Right atrium auricular region (tissue), 2 donors: ENCODE measurements at places on chromosomes 12 and 14. TPM values are rescaled to one million over a fixed set of nuclear protein-coding genes. Genes with fewer than 3 reads are reported as not detected.

The ANKRD33 gene
- total RNA-seq = not detected

The RDH5 gene
- total RNA-seq = 13.0 TPM

The DAO gene
- not detected for total RNA-seq

The PTGDR gene
- 0.28 TPM for total RNA-seq

The CMTM5 gene
- not detected for total RNA-seq

The PLCZ1 gene
- total RNA-seq = not detected

The SLC17A8 gene
- total RNA-seq = not detected

The TRPV4 gene
- total RNA-seq = 0.90 TPM

The THAP2 gene
- 5.2 TPM for total RNA-seq

The NPFF gene
- total RNA-seq = not detected

DNA sequence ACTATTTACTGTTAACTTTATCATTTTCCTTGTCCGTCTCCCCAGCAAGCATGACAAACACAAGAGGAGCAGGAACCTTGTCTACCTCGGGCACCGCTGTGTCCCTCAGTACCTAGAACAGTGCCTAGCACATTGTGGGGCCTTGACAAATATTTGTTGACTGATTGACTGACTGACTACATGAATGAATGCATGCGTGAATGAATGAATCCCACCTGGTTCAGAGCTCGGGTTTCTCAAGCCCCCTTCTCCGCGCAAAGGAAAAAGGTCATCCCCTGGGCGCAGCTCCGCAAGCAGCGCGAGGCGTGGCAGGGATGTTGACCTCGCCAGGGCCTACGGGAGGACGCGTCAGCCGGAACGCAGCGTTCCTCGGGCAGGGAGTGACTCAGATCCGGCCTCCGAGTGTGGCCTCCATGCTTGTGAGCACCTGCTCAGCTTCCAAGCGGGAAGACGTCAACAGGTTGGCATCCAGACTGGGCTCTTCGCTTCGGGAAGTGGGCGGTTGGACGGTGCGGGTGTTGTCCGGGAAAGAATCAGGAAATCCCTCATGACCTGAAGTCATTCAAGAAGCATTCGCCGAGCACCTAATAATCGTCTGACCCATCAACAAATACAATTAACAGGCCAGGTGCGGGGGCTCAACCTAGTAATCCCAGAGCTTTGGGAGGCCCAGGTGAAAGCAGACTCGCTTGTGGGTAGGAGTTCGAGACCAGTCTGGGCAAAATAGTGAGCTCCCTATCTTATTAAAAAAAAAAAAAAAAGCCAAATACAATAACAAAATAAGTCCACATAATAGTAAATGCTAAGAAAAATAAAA, 13.9 kb upstream of the UBC start:
- no peaks in the 10 kb centered on the region for H3K4me1 ChIP-seq
- peak; percentile 88 for DNase-seq
- no peaks in the 10 kb centered on the region for H3K36me3 ChIP-seq
- no peaks in the 10 kb centered on the region for H3K27me3 ChIP-seq
- peak overlapping the region; percentile 59 for H3K4me3 ChIP-seq

GRCh38 chr12:31702047-31702446, 26.8 kb downstream of the AMN1 start:
- H3K36me3 ChIP-seq = peaks cover 13% of the 10 kb centered on the region
- H3K4me3 ChIP-seq = no peak overlapping the region
- H3K4me1 ChIP-seq = no peaks in the 10 kb centered on the region
- H3K27ac ChIP-seq = no peak overlapping the region

- H3K4me3 ChIP-seq = peak overlapping the region; percentile 4
- no peaks in the 10 kb centered on the region for H3K36me3 ChIP-seq
- H3K27ac ChIP-seq = peak overlapping the region; percentile 80
- no peaks in the 10 kb centered on the region for H3K27me3 ChIP-seq
Observed at GRCh38 chr12:93127582-93128331, 198.7 kb upstream of the EEA1 start.

- no peaks in the 10 kb centered on the region for H3K4me1 ChIP-seq
- H3K4me3 ChIP-seq = no peak overlapping the region
- no peaks in the 10 kb centered on the region for H3K27me3 ChIP-seq
- no peak for DNase-seq
- H3K27ac ChIP-seq = no peak overlapping the region
- H3K36me3 ChIP-seq = no peaks in the 10 kb centered on the region
Observed at GRCh38 chr12:127482950-127483349, 784.0 kb upstream of the TMEM132C start.

GRCh38 chr12:16603916-16604575, 1.9 kb downstream of the LMO3 start:
- peaks cover 9% of the 10 kb centered on the region for H3K27me3 ChIP-seq
- H3K27ac ChIP-seq = no peak overlapping the region
- peak overlapping the region; percentile 48 for H3K4me3 ChIP-seq
- H3K4me1 ChIP-seq = peaks cover 6% of the 10 kb centered on the region
- no peak for DNase-seq
- H3K36me3 ChIP-seq = no peaks in the 10 kb centered on the region

DNA sequence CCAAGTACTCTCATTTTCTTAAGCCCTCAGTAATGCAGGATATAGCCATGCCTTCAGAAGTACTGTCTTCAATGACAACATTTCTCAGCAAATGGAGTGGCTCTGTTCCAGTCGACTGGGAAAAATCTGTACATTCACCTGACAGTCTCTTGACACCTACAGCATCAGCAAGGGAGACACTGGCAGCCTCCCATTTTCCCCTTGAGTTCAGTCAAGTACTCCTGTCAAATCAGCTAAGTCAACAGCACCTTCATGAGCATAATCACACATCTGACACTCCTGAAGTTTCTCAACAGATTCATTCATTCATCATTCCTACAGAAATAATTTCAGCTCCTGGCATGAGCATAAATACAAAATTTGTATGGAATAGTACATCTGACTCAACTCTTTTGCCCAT, 46.1 kb downstream of the INTS13 start:
- H3K27ac ChIP-seq = no peak overlapping the region
- DNase-seq = no peak
- H3K4me1 ChIP-seq = no peaks in the 10 kb centered on the region
- H3K36me3 ChIP-seq = no peaks in the 10 kb centered on the region

GRCh38 chr12:20144341-20144740, 224.0 kb upstream of the PDE3A start:
- H3K4me1 ChIP-seq = no peaks in the 10 kb centered on the region
- no peaks in the 10 kb centered on the region for H3K36me3 ChIP-seq
- no peak overlapping the region for H3K27ac ChIP-seq
- DNase-seq = no peak

DNA sequence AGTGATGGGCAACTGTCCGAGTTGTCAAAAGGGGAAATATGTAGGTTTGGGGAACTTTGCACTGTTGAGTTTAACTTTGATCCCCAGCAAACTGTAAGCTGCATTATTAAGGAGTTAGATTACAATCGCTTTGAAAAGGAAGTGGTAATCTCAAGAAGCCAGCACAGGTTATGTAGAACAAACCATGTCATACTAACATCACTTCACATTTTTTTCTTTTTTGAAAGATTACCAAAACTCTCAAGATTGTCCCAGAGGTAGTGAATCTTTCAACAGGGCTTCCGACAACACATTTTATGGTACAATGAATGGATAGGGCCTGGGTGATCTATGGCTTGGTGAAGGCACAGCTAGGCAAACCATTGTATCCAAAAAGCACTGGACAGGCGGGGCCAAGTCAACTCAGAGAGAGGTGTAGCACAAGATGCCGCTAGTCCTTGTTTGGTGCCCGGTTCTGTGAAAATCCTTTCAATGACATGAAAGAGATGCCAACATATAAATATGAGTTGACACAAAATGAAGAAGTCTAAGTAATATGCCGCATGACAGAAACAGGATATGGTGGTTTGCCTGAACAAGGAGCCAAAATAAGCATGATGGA, 24.3 kb upstream of the PARP11 start:
- no peak for DNase-seq
- no peaks in the 10 kb centered on the region for H3K27me3 ChIP-seq
- no peaks in the 10 kb centered on the region for H3K36me3 ChIP-seq
- no peak overlapping the region for H3K4me3 ChIP-seq

- H3K4me3 ChIP-seq = peak overlapping the region; percentile 72
- peaks cover 77% of the 10 kb centered on the region for H3K4me1 ChIP-seq
- peak overlapping the region; percentile 92 for H3K27ac ChIP-seq
- H3K36me3 ChIP-seq = peaks cover 4% of the 10 kb centered on the region
- DNase-seq = peak; percentile 54
Observed at GRCh38 chr12:93380480-93381121, 2.9 kb downstream of the NUDT4 start.

GRCh38 chr12:54033980-54034784, 1.3 kb downstream of the HOXC5 start:
- DNase-seq = no peak
- no peak overlapping the region for H3K27ac ChIP-seq
- no peaks in the 10 kb centered on the region for H3K4me1 ChIP-seq
- H3K4me3 ChIP-seq = no peak overlapping the region
- no peaks in the 10 kb centered on the region for H3K36me3 ChIP-seq

GRCh38 chr12:78645956-78646355, 218.6 kb upstream of the SYT1 start:
- H3K27me3 ChIP-seq = no peaks in the 10 kb centered on the region
- H3K27ac ChIP-seq = no peak overlapping the region
- no peaks in the 10 kb centered on the region for H3K36me3 ChIP-seq
- DNase-seq = no peak
- no peaks in the 10 kb centered on the region for H3K4me1 ChIP-seq

GRCh38 chr12:124075841-124076240, 102.8 kb downstream of the ZNF664 start:
- no peak for DNase-seq
- no peaks in the 10 kb centered on the region for H3K4me1 ChIP-seq
- H3K4me3 ChIP-seq = no peak overlapping the region
- H3K36me3 ChIP-seq = no peaks in the 10 kb centered on the region

DNA sequence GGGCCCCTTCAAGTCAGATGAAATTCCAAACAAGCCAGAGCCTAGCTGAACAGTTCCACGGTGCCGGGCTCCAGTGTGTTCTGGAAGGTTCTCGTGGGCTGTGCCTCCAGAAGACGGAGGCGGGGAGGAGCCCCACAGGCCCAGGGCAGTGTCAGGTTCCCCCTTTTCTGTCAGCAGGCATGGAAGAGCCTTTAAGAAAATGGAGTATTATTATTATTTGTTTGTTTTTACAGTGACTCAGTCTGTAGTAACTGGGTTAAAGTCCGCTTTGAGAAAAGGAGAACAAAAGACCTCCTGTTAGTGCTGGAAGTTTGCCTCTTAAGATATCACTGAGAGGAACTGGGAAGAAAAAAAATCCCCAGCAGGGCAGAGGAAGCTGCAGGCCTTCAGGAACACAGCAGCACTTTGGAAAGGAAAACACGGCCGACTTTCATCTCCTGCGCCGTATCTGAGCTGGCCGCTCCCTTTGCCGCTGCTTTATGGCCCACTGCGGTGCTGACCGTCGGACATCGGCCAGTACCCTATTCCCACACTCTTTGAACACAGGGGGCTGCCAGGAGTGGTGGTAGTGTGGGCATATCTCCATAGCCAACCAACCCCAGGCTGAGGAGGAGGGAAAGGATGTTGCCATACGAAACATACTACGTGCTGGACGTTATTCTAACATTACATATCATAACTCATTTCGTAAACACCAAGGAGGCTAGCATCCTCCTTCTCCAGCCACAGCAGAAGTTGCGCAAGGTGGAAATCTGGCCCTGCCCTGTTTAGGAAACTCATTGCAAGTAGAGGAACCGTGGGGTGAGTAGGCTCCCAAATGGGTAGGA, 194.0 kb downstream of the ZFP36L1 start:
- peak overlapping the region; percentile 9 for H3K4me3 ChIP-seq
- peak overlapping the region; percentile 86 for H3K27ac ChIP-seq
- no peaks in the 10 kb centered on the region for H3K27me3 ChIP-seq
- H3K36me3 ChIP-seq = no peaks in the 10 kb centered on the region

GRCh38 chr12:7984900-7985299, 47.6 kb upstream of the FOXJ2 start:
- no peak overlapping the region for H3K4me3 ChIP-seq
- H3K27me3 ChIP-seq = no peaks in the 10 kb centered on the region
- DNase-seq = no peak

DNA sequence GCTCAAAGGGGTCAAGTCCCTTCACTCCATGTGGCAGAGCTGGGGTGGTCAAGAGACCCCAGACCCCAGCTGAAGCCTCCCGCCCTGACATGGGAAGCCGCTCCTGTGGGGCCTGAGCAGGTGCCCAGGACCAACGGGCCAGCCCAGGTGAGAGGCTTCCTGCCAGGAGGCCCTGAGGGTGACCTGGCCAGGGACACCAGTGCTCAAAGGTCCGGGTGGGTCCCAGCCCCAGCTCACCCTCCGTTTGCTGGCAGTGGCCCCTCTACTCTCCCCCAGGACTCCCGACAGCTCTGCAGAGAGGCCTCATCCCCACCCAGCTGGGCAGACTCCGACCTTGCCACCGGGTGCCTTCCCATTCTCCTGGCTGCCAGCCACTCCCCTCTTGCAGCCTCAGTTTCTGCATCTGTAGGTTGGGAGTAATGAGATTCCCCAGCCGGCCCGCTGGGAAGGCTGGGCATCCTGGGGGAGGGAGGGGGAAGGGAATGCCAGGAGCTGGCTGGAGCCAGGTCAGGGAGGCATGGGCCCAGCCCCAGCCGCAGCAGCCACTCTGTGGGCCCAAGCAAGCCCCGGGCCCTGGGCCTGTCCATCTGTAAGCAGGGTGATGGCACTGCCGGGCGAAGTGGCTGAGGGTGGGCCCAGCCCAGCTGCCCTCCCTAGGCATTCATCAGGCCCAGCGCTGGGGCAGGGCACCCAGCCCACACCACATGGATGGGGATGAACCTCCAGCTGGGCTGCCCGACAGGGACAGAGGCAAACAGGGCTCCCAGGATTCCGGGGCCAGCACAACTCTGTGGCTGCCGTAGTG, 10.3 kb upstream of the INF2 start:
- DNase-seq = no peak
- no peak overlapping the region for H3K4me3 ChIP-seq

DNA sequence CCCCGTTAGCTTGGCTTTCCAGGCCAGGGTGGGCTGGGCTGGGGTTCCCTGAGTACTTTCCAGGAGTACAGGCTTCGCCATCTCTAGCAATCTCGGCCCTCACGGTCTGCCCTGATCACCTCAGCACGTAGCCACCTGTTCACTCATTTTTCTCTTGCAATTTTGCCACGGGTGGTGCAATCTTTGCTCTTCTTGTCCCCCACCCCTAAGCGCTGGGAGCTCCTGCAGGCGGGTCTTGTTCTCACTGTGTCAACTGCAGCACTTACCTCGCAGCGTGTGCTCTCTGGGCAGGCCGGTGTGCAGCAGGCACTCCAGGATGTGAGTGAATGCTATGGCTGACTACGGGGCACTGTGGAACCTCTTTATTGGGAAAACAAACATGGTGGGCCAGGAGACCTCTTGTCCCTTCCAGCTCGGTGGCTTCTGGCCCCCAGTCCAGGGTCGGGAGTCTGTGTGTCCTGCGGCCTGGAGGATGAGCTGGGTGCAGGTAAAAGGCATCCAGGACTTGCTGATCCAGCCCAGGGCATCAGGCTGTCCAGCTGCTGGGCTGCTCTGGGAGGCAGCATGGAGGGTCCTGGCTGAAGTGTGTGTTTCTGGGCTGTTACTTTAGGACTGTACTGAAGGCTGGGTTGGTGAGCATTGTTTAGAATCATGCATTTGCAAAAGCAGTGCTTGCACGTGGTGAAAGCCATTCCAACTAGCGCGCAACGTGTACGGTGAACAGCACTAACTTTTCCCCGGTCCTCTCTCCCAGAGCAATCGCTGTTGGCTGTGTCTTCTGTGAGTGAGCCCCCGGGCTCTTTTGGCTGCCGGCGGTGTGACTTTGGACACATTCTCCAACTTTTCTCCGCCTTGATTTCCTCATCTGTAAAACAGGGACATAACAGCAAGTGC, 1.5 kb upstream of the ULK1 start:
- no peak overlapping the region for H3K4me3 ChIP-seq
- H3K27ac ChIP-seq = no peak overlapping the region
- H3K4me1 ChIP-seq = peaks cover 26% of the 10 kb centered on the region
- H3K27me3 ChIP-seq = no peaks in the 10 kb centered on the region
